Transverse colon (tissue), 4 donors: ENCODE measurements at places on chromosomes 3 and 15. TPM values are rescaled to one million over a fixed set of nuclear protein-coding genes. Genes with fewer than 3 reads are reported as not detected.

DNA sequence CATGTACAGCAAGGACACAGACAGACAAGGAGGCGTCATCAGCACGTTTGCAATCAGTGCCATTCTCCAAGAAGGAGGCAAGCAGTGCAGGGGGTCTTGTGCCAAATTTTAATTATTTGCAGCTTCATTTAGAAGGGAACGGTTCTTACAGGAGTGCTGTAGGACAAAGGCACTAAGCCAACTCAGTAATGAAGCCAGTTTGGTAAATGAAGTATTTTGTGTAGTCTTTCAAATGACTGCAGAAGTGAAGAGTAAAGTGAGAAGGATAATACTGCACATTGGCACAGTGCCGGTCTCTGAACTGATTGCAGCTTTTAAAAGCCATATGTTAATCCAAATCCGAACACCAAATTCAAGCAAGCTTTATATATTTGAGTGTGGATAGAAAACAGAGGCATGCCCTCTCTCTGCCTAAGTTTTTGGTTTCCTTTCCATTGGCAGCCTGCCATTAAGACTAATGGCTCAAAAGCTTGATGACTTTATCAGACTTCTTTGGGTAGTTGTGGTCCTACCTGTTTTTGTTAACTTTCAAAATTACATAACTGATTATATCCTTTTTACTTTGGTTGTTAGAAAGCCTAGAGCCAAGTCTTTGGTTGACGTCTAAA is 101.3 kb downstream of the SENP2 start:
- DNase-seq, result no peak

GRCh38 chr3:104106276-104106675 is 1260.4 kb upstream of the ALCAM start:
- DNase-seq, result no peak

DNA sequence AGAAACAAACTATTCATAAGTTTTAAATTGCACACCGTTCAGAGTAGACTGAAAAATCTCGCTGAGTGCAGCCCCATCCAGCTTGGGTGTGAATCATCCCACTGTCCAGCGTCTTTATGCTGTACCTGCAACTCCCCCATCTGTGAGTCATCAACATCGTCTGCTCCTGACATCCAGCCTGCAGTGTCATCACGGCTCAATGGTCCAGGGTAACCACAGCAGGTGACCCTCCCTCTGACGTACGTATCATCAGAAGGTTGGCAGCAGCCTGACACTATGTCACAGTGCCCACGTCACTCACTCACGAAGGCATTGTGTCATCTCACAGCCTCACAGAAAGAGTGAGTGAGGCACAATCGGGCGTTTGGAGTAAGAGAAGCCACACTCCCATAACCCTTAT is 65.2 kb downstream of the TPRA1 start:
- DNase-seq, result no peak

DNA sequence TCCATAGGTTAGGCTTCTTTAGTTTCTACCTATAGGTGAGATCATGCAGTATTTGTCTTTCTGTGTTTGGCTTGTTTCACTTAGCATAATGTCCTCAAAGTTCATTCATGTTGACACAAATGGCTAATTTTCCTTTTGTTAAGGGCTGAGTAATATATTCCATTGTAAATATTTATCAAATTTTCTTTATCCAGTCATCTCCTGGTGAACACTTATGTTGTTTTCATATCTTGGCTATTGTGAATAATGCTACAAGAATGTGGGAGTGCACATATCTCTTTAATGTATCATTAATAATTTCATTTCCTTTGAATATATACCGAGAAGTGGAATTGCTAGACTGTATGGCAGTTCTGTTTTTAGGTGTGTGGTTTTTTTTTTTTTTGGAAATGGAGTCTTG is 250.9 kb upstream of the SEMA6D start:
- no peak for DNase-seq

DNA sequence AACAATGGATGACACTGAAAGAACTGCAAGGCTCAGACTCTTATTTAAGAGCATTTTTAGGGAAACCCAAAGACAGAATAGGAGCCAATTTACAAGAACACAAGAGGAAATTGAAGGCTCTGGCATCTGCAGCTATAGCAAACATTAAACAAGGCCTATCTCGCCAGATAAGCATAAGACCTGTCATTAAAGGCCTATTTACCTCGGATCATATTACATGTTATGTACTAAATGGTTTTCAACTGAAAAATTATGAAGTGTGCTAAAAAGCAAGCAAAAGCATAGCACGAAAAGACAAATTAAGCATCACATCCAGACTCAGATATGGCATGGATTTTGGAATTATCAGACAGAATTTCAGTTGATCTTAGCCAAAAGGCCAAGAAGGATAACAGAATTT is 617.1 kb downstream of the SQOR start:
- DNase-seq, result no peak

DNA sequence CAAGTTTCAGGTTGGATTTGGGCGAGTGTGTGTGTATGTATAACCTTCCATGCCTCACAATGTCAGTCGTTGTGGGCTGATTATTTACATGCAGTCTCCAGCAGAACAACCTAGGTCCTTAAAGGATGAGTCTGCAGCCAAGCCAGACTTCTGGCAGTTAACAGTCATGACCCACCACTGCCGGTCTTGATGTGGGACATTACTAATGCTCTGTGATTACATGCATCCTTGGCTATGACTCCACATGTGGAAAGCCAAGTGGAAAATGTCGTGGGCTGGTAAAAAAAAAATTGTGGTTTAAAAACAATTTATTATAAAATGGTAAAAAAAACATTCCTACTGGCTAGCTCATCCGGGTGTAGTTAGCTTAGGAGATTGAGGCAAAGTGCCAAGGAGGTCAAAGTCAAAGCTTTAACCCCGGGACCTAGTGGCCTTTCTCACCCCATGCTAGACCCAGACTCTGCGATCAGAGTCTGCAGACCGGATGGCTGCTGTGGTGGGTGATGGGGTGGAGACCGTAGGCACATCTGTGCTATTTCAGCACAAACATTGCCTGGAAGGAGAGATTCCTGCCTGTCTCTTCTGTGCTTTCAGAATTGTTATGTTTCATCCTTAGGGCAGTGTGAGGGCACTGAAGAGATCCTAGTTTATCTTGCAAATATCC is 6.8 kb downstream of the RARRES1 start:
- DNase-seq, result peak; percentile 47

The BMF gene
- total RNA-seq, result 13.3 TPM

The SPSB4 gene
- total RNA-seq, result not detected

The DAPK2 gene
- 109 TPM for total RNA-seq
